Kidney (tissue), 22 donors: ENCODE measurements at places on chromosomes 3 and 15. TPM values are rescaled to one million over a fixed set of nuclear protein-coding genes. Genes with fewer than 3 reads are reported as not detected.

DNA sequence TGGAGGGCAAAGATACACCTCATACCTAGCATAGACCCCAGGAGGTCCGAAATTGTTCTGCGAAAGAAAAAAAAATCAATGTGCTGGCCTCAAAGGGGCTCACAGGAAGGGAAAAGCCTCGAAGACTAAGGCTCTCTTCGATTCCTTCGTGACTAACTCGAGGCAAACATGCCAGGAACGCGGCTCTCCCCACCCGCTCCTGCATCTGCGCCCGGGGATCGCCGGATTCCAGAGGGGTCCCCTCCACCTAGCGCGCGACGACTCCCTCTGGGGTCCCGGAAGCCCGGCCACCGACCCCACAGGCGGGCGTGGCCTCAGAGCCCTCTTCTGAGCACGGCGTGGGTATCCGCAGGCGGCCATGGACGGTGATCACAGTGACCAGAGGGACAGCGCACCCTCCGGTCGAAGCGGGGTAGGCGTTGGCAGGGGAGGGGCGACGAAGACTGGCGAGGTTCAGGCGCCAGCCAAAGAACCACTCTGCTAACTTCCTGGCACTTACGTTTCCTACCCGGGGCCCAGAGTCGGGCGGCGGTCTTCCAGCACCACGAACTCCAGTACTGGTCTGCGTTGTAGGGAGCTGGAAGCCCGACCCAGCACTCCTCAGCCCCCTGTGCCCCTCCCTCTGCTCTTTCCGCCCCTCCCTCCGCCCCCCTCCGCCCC, 515 bp upstream of the EIF3J start:
- DNase-seq = peak; percentile 95

PATL2 gene
- polyA plus RNA-seq = 0.73 TPM

POPDC2 gene
- 7.3 TPM for polyA plus RNA-seq

ITIH3 gene
- 2.1 TPM for polyA plus RNA-seq

TASOR gene
- 22.0 TPM for polyA plus RNA-seq

DNA sequence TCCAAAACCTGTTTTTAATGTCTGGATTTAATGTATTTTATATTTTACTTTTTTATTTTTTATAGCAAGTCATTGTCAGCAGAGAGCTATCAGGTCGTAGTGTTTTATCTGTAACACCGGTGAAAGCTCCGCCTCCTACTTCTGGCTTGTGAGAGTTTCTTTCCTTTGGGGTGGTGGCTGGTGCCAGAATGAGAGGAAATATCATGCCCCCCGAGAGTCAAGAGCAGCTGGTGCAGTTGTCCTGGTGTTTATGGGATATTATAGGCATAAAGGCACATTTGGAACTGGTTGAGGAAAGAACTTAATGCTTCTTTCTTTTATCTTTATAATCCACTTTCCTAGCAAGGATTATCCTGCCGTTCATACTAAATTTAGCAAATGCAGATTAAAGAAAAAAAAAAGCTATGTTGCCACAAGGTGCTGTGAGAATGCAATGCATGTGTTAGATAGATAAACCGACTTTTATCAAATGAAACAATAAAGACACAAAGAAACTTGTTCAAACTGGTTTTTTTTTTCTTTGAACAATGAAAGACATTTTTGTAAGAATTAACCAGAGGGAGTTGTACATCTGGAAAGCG, 260.1 kb upstream of the PLSCR5 start:
- DNase-seq = no peak

DNA sequence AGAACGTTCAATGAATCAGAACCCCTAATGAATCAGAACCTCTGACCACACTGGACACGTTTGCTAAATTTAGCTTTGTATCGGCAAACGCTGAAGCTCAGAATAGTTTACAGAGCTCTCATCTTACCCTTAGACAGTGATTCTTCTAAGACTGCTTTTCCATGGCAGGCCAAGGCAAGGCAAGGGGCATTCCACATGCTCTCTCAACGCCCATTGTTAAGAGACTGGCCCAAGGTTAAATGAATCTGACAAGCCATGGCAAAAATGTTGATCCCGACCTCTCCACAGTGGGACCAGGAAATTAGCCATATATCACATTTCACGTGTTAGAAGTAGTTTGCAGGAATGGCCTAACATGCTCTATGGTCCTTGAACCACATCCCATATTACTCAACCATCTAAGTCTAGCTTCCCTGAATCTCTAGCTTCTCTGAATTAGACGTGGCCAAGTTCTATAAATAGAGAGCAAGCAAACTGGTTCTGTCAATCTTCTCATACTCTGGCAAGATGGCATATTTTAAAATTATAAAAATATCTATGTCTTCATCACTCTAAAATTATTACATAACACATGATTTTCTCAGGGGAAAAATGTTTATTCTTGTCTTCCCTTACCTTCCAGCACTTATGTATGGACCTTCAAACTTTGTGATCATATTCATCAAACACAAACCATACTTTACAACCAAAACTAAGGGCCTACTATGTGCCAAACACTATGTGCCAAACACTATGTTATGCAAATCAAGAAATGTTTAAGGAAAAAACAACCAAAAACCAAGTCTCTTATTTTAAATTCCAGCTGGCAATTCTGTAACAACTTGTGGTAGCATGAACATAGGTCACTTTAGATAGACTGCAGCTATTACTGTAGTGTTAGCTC, 54.3 kb downstream of the AAGAB start:
- no peak for DNase-seq

DNA sequence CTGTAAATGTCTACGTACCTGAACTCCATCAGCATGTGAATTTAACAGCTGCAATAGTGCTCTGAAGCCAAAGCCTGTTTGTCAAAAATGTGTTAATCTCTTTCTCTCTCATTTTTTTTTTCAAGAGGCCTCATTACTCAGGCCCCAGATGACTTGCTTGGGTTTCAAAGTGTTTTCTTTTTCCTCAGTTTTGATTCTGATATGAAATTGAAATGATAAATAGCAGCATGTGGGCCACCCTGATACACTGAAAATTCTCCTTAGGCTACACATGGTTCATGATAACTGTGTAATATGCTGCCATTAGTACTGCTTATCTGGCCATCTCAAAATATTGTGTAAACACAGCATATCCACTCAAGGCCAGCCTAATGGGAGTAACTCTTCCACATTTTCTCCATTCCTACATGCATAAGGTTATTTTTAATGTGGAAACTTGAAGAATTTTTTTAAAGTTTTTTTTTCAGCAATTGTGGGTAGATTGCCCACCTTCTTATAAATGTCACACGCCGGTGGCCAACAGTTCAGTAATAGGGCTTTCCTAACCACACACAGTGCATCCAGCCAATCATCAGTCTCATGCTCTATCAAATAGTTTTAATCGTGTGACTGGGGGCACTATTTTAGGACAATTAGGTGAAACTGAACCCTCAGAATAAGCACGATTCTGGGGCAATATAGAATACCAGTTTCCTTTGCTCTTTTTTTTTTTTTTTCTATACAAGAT, 13.1 kb upstream of the DENND4A start:
- no peak for DNase-seq

DNA sequence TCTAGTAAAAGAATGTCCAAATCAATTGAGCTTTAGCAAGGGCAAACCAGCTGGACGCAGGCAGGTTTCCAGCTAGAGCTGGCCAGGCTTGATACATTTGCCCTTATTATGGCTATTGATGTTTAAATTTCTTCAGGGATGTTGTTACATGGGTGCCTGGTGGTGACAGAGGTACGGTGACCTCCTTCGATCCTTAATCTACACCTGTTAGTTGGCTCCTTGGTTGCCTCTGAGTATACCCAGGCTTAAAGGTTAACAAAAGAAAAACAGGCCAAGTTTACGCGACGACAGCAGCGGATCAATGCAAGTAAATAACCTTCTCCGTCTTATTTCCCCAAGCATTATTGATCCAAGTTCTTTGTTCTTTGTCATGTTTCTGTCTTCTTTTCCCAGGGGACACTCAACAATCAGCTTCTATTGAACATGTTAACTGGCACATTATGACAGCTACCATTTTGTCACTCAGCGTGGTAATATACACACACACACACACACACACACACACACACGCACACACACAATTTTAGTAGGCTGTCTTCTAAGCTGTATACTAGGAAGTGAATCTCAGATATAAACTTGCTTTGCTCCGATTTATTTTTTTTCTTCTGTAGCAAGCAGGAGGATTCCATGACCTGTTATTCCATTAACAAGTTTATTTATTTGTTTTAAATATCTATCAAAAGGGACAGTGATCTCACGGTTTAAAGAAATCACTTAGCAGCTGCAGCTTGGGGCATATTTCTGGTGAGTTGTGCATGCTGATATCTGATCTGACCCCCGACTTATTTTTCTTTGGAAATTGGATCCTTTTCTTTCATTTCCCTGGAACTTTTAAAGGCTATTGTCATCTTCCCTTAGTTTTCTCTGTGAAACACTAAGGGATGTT, 844.7 kb downstream of the MCTP2 start:
- DNase-seq = no peak

TOPAZ1 gene
- polyA plus RNA-seq = not detected

C15orf61 gene
- 8.7 TPM for polyA plus RNA-seq

GRCh38 chr3:62119139-62119538, 254.2 kb downstream of the FEZF2 start:
- DNase-seq = no peak

- DNase-seq = no peak
Observed at GRCh38 chr3:89441141-89441540, 333.7 kb downstream of the EPHA3 start.

DNA sequence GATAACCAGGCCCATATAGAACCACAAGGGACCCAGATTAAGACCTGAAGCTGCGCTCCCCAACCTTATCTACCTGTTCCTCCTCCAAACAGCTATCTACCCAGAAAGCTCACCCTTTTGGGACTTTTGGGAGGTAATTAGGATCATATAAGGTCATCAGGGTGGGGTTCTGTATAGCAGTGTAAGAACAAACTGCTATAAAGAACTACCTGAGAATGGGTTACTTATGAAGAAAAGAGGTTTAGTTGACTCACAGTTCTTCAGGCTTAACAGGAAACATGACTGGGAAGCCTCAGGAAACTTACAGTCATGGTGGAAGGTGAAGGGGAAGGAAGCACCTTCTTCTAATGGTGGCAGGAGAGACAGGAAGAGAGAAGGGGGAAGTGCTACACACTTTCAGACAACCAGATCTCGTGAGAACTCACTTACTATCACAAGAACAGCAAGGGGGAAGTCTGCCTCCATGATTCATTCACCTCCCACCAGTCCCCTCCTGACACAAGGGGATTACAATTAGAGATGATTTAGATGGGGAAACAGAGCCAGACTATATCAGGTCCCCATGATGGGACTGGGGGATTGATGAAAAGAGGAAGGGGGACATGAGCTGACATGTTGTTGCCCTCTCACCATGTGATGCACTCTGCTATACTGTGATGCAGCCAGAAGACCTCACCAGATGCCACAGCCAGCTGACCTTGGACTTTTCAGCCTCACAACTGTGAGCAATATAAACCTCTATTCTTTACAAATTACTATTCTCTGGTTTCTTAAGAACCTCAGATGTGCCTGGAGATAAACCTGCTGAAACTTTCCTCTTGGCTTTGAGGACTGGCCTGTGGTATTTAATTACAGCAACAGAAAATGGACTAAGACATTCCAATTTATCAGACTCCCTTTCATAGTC, 15.3 kb upstream of the FMN1 start:
- no peak for DNase-seq

GRCh38 chr15:58546066-58546591, 114.3 kb downstream of the LIPC start:
- no peak for DNase-seq

COL6A6 gene
- polyA plus RNA-seq = not detected

GTF2A2 gene
- 139 TPM for polyA plus RNA-seq

GASK1A gene
- 2.3 TPM for polyA plus RNA-seq

- peak; percentile 77 for DNase-seq
Observed at GRCh38 chr3:169668072-169668956, 4.8 kb upstream of the MECOM start.

NEK10 gene
- 1.0 TPM for polyA plus RNA-seq

- DNase-seq = no peak
Observed at GRCh38 chr3:193865339-193865738, 270.6 kb upstream of the HES1 start.

- DNase-seq = peak; percentile 63
Observed at GRCh38 chr3:126538316-126538715, 14.4 kb downstream of the CHST13 start.

GRCh38 chr15:67121644-67122605, 56.5 kb downstream of the SMAD3 start:
- no peak for DNase-seq

- no peak for DNase-seq
Observed at GRCh38 chr3:16319307-16319706, 54.3 kb downstream of the OXNAD1 start.

GNB4 gene
- polyA plus RNA-seq = 3.9 TPM

TERC gene
- polyA plus RNA-seq = not detected

SEMA4B gene
- polyA plus RNA-seq = 28.7 TPM

- no peak for DNase-seq
Observed at GRCh38 chr3:140467104-140467577, 210.7 kb upstream of the TRIM42 start.

DNA sequence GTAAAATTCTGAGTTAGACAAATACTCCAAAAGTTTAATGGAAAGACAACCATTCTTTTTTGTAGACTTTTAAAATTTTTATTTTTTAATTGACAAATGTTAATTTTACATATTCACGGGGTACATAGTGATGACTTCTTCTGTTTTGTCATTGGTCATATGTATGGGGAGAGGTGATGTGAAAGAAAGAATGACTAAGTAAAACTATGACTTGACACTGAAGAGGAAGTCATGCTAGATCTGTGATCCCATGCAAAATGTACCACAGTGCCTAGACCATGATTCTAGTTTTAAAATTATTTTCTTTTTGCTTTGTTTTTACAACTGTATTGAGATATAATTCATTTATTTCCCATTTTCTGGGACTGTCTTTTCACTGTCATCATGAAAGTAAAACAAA, 281.6 kb downstream of the MBNL1 start:
- no peak for DNase-seq

DNA sequence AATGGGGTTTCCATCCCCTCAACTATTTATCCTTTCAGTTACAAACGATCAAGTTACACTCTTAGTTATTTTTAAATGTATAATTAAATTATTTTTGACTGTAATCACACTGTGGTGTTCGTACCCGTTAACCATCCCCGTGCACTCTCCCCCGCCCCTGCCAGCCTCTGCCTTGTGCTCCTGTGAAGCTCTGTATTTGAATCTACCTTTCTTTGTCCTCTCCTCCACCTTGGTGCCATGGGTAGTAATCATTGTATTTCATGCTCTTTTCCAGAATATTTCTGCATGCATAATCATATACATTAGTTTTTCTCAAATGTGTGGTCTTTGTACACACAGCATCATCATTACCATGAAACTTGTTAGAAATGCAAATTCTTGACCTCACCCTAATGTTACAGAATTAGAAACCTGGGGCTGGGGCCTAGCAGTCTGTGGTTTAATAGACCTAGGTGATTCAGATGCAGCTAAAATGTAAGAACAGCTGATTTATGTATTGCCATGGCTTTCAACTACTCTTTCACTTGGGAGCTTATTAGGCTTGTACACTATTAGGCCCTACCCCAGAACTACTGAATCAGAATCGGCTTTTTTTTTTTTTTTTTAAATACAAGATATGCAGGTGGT, 91.5 kb downstream of the STT3B start:
- DNase-seq = no peak

GRCh38 chr15:77354063-77354462, 65.8 kb downstream of the PEAK1 start:
- no peak for DNase-seq

TMEM158 gene
- 3.1 TPM for polyA plus RNA-seq
